ENCODE measurements at places on chromosomes 2 and 18. TPM values are rescaled to one million over a fixed set of nuclear protein-coding genes. Genes with fewer than 3 reads are reported as not detected.

Gene PIAS2
- total RNA-seq = 7.2 TPM

Gene CDK15
- total RNA-seq = not detected

Gene OTOS
- total RNA-seq = not detected

Gene LYPD6
- 0.06 TPM for total RNA-seq

Gene G6PC2
- not detected for total RNA-seq

Gene CCDC74A
- total RNA-seq = 12.7 TPM

Gene POMC
- total RNA-seq = not detected

Gene TMEM247
- not detected for total RNA-seq

Gene PASK
- total RNA-seq = 8.7 TPM

Gene CCT7
- total RNA-seq = 585 TPM

Gene TSPYL6
- not detected for total RNA-seq

Gene ATOH8
- 5.3 TPM for total RNA-seq

Gene PER2
- total RNA-seq = 3.1 TPM

Gene CDH19
- 1.1 TPM for total RNA-seq

Gene KIAA2012
- not detected for total RNA-seq

Gene ZNF519
- total RNA-seq = 1.9 TPM

Gene MAP3K19
- not detected for total RNA-seq

Gene WDFY1
- total RNA-seq = 44.5 TPM

Gene ICA1L
- total RNA-seq = 1.4 TPM

Gene SERPINB12
- total RNA-seq = not detected

Gene PTPRN
- total RNA-seq = 1.9 TPM

Gene FOXD4L1
- total RNA-seq = 0.40 TPM

Gene COPS7B
- total RNA-seq = 40.1 TPM

Gene FAM161A
- 8.2 TPM for total RNA-seq

Gene EFR3B
- 14.7 TPM for total RNA-seq

Gene CNRIP1
- total RNA-seq = 1.9 TPM

Gene LAMA1
- 0.07 TPM for total RNA-seq

Gene SKOR2
- total RNA-seq = not detected

Gene GAD1
- total RNA-seq = 0.61 TPM

Gene SFTPB
- total RNA-seq = 0.13 TPM

Gene REG1B
- not detected for total RNA-seq

Gene RELCH
- 14.4 TPM for total RNA-seq
